ENCODE measurements at places on chromosomes 4 and X.

DNA sequence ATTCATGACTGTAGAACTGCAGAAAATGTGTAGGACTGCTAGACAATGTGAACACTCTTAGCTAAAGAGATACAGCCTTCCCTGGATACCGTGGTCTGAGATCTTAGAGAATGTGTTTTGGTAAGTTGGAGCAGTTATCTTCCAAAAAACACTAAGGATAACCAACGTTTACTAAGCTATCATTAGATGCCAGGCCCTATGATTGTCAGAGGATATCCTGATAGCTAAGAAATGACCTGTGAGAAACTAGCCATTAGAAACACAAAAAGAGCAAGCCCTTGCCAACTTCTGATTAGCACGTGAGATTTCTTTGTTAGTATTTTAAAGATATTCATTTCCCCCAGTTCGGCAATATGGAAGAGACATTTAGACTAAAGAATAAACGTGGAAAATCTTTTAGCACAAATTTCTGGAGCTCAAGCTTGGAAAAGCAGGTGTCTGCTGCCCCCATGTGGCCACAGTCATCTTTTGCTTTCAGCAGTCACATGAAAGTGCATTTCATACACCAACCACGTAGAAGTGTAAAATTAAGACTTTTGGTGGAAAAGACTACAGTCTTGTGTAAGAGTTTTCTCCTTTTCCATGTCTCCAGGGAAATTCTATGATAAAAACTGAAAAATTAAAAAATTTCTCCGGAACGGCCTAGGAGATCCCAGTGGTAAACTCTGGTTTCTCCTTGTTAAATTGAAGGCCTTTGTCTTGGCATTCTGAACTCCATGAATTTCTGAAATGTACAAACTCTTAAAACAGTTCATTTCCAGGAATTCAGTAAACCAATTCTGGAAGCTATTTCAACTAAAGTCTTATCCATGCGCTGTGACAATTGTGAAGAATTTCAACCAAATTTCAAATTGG is 136.4 kb downstream of the ZNF674 start:
- peak; percentile 72 for DNase-seq

GRCh38 chr4:122806981-122807679 is 19.5 kb upstream of the FGF2 start:
- no peak for DNase-seq

DNA sequence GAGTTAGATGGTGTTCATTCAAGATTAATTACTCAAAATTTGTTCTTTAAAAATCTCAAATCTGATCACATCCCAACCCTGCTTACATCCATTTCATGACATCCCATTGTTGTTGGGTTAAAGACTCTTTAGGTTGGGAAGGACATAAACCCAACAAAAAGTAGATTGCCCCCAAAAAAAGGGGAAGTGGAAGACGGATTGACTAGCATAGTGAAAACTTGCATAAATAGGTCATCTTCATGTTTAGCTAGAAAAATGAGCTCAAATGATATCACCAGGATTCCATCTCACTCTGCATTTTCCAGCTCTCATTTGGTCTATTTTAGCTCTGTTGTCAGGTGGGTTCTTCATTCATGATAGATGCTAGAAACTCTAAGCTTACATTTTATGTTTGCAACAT is 18.5 kb upstream of the TET2 start:
- DNase-seq, result no peak

GRCh38 chr4:39062094-39062769 is at the start of gene KLHL5:
Gene KLHL5 (plus strand): TSS chr4:39062232. CDS start chr4:39062653, 421 bp downstream.
- DNase-seq, result no peak

GRCh38 chr4:146654687-146655520 is 16.2 kb downstream of the POU4F2 start:
- DNase-seq, result peak; percentile 49

- DNase-seq, result no peak
These were observed 40.6 kb downstream of the DOCK11 start for GRCh38 chrX:118536204-118536603.

GRCh38 chr4:21512353-21512752 is 436.2 kb downstream of the KCNIP4 start:
- DNase-seq, result no peak

DNA sequence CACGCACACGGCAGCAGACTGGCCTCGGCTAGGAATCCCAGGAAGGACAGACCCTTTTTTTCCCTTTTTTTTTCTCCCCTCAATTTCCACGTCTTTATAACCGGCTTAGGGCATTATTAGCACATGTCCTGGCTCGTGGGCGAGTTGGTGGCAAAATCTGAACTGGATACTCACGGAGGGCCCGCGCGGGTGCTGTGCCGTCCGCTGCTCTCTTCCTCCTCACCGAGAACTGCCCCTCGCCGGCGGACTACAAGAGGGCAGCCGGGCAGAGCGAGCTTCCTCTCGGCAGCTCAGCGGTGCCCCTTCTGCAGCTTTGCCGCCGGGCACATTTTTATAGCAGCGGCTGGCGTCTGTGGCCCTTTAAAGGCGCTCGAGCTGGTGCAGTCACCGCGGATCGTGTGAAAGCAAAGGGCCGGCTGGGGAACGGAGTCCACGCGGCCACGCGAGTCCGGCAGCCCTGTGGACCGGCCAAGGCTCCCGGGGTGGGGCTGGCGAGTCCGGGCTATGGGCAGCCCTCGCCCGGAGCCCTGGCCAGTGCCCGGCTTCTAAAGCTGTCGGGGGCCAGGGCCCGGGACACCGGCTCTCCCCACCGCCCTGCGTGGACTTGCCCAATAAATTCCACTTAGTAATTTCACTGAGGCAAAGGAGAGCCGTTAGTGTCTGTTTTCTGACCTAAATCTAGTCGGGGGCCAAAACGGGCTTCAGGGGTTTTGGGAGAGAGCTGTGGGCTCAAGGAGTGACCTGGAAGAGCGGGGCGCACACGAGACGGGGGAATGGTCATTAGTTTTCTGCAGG is 1.3 kb upstream of the CITED1 start:
- peak; percentile 63 for DNase-seq

GRCh38 chrX:129749069-129749468 is 10.3 kb downstream of the XPNPEP2 start:
- no peak for DNase-seq

DNA sequence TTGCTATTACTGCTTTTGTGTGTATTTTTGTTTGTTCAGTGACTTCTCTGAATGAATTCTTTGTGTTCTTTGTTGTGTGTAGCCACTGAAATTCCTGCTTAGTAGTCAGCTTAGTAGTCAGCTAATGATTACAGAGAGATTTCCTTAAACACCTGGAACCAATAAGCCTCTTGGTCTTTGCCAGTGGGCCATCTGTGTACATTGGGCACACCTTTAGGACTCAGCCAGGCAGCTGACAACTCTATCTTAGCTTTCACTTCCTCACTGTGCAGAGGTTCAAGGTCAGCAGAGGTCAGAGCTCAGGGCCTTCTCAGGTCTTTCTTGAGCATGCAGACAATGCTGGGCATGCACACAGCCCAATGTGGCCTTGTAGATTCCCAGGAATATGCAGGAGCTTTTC is 59.3 kb downstream of the RWDD4 start:
- no peak for DNase-seq

DNA sequence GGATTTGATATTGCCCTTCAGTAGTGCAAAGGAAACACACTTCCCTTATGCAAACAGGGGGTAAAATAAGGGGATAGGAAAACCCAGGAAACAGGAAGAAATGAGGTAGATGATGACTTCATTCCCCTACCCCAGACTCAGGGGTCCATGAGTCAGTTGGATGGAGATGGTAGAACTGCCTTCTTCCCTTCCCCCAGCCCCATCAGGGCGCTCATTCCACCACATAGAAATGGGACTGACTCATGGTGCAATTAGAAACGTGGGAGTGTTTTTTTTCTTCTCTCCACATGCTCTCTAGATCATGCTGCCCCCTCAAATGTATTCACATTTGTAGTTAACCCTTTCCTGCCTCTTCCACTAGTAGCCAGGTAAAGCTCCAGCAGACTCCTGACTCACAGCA is 23.1 kb upstream of the ARMCX2 start:
- no peak for DNase-seq

- DNase-seq, result no peak
These were observed 66.0 kb downstream of the RHOH start for GRCh38 chr4:40262861-40263260.

DNA sequence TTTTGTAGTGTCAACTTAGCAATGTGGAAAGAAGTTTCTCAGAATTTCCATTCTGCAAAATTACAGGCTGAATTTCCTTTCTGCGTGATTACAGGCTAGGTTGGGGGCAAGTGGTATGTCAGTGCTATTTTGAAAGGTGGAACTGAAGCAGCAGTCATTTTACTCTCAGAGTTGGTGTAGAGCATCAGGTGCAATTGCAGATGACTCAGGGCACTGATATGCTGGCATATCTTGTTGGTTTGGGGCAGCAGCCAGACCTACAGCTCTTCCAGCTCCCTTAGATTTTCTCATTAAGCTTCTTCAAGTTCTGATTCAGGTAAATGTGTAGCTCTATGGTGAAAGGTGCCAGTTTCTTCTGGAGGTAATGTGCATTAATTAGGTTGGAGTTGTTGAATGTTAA is 930.7 kb upstream of the PCDH10 start:
- no peak for DNase-seq

GRCh38 chr4:112532267-112532666 is 16.3 kb upstream of the NEUROG2 start:
- DNase-seq, result no peak

DNA sequence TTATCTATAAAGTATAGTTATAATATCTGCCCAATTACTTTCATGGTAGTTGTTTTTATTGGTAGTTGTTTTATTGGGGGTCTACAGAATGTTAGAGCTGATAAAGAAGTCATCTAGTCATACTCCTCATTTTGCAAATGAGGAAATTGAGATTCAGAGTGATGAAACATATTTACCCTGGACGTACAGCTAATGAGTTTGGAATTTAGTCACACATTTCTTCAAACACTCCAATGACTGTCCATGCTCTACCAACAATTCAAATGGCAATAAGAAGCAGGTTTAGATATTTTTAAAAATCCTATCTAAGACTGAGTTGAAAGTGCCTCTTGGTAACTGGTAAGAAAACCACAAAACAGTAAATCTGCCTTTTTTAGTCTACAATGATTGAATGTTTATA is 98.2 kb downstream of the MAGEC1 start:
- DNase-seq, result no peak

Measured in Right ventricle myocardium superior (tissue), 1 donor.